ENCODE measurements at places on chromosomes 3 and 15.

DNA sequence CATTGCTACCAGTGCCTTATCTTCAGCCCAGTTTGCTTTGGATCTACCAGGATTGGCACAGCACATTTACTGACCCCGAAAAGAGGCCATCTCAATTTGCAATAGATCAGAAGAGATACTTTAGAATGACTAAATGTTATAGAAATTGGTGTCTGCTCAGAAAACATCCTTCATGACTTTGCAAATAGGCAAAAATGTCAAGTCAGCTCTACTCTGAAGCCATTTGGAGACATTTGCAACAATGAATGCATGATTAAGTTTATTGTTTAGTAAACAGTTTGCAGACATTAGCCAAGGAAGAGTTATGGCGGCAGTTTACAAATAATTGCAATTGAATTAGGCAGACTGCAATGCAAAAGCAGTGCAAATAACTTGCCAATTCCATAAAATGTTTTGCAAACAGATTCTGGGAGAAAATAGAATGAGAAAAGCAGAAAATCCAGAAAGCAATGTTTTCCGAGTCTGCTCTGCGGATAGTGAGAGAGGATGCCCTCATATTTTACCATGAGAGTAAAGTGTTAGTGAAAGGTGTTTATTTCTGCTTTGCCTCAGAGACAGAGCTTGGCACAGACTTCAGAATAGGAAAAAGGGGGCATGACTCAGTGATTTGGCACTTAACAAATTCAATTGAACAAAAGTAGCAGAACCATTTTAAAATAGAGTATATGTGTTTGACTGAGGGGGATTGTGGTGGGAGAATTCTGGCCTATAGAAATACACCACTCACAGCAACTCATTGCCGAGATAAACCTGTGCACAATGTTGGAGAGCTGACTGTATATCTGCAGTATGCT is 334.9 kb upstream of the NR2F2 start:
- DNase-seq, result no peak

DNA sequence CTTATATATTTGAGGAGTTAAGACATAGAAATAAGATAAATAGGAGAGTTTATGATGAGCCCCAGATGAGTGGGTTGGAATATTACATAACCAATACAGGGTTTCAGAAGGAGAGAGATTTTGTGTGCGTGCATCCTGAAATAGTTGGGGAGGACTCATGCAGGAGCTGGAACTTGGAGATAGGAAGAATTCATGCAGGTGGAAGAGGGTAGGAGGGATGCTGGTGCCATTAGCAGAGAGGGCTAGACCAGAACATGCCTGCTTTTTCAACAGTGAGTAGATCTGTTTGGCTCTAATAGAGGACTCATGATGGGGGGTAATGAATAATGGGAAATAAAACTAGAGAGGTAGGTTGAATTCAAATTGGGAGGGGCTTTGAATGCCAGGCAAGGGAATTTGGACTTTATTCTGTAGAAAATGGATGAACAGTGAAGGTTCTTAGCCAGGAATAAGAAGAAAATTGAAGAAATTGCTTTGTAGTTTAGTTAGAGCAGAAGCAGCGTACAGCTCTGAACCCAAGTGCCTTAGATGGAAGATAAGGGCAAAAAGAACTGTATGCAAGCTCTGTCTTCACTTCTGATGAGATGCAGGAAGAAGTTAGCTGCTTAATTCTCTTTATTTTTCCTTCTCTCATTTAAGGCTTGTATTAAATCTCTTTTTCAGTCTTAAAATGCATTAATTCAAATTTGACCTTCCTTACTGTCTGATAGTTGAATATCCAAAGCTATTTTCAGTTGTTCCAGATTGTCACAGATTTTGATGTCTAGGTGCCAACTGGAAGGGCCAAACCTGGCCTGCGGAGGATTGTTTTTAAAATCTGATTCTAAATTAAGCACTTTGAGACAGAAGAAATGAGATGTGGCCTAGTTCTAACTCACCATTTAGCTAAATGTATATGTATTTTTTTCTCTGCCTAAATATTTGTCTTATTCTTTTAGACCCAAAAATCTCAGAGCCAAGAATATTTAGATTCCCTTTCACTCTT is 86.3 kb downstream of the PPM1L start:
- no peak for DNase-seq

DNA sequence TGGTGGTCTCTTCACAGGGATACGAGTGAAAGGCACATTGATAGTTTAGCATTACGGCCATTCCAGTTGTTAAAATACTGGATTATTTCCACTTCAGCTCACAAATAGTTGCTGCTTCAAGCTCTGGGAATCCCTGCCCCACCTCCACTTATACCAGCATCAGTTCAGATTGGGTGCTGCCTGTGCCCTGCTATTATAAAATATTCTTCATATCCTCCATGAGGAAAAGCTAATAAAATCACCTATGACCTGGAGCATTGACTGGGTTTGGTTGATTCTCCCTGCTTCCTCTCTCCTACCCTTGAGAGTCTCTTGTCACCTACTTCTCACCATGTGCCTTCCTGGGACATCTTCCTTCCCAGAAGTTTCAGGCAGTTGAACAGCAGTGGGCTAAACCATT is 529.0 kb downstream of the MCTP2 start:
- no peak for DNase-seq

- no peak for DNase-seq
These were observed 108.1 kb downstream of the GADL1 start for GRCh38 chr3:30786365-30786764.

- DNase-seq, result peak; percentile 44
These were observed 674 bp downstream of the SERP1 start for GRCh38 chr3:150545419-150546225.

GRCh38 chr3:121951291-121951919 is 57.2 kb downstream of the SLC15A2 start:
- no peak for DNase-seq

DNA sequence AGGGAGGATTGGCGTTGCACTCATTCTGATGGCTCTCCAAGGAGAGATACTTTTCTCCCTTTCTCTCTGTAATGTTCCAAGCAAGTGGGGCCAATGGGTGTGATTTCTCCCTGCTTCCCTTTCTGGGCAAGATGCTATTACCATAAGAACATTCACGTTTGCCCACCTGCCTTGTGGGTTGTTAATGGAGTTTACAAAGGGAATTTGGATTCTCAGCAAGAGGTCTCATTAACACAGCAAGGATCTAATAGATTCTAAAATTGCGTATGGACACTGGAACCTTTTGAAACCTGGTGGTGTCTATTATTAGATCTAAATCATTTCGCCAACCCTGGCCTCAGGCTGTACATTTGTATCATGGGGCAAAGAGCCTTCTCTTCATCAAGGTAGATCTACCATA is 74.1 kb downstream of the SLCO3A1 start:
- no peak for DNase-seq

GRCh38 chr3:125440559-125440955 is 65.4 kb upstream of the ZNF148 start:
- DNase-seq, result no peak

- no peak for DNase-seq
These were observed 71.8 kb downstream of the TMEM44 start for GRCh38 chr3:194561306-194561974.

DNA sequence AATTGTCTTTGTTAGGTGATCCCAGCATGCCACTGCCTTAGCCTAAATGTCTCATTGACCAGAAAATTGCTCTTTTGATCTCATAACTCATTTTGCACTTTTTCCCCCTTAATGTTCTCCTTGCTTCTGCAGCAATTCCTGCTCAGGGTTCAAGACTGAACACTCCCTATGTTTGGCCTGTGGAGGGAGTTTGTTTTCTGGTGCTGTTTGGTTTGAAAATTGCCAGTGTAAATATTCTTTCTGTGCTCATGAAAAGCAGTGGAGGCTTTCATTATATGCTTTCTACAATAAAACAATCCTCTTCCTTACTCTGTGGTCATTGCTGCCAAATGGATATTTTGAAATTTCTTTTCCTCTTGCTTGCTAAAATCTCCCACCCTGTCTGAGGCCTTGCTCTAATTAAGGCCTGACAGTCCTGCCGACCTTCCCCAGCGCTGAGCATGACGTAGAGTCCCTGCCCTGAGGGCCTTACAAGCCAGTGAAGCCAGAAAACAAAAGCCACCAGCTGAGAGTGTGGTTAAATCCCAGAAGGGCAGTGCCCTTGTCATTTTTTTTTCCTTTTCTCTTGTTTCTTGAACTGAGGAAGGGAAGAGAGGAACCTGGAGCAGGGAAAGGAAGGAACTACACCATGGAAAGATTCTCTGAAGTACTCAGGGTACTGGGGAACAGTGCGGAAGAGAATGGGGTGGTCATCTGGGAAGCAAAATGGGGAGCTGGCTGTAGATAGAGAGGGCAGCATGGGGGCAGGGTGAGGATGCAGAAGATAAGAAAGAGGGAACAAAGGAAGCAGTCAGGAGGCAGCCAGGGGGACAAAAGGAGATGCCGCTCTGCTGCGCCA is 24.8 kb downstream of the ZBTB38 start:
- DNase-seq, result peak; percentile 95

DNA sequence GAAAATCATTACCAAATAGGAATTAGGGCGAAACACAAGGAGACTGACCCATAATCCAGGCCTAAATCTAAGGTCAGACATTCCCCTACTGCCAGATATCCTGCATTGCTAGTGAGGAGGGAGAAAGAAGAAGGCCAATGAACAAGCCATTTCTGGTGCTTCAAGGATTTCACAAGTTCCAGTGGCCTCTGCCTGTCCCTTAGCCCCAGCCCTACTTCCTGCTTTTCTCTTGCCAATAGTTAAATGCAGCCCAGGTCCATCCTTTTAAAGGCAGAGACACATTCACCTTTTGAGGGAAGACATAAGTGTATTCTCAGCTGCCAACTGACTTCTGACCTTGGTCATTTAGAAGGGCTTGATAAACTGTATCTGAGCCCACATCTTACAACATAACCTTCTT is 135.8 kb downstream of the ZNF621 start:
- no peak for DNase-seq

- no peak for DNase-seq
These were observed 99.8 kb upstream of the CHMP2B start for GRCh38 chr3:87127281-87127680.

DNA sequence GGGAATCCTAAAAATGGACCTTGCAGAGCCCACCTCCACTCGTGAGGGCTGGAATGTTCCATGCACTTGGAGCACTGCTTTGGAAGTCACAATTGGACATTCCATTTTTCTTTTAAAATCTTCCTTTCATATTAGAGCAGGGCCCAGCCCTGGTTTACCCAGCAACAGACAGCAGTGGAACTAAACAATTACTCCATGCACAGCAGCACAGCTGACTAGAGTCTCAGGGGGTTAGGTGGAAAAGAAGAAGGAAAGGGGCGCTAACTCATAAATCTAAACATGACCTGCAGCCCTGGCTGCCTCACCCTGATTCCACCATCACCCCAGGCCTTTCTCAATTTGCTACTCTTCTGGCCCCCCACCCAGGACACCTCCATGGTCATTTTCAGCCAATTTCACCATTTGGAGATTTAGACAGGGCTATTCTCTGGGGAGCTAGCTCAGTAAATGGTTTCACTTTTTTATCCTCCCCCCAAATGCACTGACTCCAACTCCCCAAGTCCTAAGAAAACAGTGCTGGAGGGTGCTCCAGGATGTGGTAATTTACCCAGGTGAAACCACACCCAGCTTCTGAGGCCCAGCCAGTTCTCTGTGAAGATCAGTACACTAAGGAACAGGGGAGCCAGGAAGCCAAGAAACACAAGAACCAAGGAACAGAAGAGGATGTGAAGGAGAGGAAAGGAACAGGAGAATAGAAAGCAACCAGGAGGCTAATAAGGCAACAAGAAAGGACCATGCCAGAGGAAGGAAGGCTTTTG is 1.6 kb upstream of the LRRC31 start:
- DNase-seq, result no peak

GRCh38 chr3:5245927-5246326 is 58.4 kb downstream of the EDEM1 start:
- DNase-seq, result no peak

GRCh38 chr3:125166599-125167136 is 45.9 kb downstream of the SLC12A8 start:
- no peak for DNase-seq

GRCh38 chr3:169241991-169242707 is 421.4 kb downstream of the MECOM start:
- DNase-seq, result peak; percentile 79

DNA sequence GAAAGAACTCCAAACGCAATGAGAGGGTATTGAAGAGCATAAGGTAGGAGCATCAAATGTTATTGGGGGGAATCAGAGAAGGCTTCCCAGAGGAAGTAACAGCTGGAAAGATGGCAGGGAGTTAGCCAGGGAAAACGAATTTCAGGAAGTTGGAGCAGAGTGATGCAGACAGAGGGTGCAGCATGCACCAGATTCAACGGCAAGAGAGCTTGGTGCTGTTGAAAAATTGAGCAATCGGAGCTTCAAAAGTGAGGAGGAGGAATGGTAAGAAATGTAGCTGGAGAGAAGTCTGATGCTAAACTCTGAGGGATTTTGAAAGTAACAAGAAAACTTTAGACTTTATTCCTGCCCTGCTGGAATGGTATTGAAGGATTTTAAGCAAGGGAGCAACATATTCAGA is 541.0 kb upstream of the LMCD1 start:
- no peak for DNase-seq

GRCh38 chr3:64214381-64215018 is 10.8 kb downstream of the PRICKLE2 start:
- no peak for DNase-seq

- DNase-seq, result no peak
These were observed 8.9 kb downstream of the LEKR1 start for GRCh38 chr3:156834962-156835535.

DNA sequence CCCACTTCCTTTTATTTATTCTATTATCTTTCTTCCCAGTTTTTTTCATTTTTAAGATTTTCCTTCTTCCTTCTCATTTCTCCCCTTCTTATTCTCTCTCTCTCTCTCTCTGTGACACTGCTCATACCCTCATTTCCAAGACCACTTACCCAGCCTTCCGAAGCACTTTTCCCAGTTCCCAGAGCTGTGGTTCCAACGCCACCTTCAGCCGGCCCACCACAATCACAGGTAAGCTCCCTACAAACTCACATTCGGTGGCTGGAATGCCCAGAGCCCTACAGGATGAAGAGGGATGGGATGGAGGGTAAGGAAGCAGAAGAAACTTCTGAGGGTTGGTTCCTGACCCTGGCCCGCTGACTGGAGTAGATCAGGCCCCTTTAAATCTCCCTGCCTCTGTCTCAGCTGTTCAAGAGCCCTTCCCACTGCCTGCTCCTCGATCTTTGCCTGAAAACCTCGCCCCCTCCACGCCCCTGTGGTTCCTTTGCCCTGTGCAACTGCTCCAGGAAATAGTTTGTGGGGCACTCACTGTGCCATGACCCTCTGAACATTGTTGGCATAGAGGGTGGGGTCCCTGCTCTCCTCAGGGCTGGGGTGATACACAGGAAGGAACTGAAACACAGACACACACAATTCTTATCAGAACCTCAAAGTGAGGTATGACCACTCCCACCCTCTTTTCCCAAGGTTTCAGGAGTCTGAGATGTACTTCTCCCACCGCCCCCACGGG is 4.8 kb downstream of the LPCAT4 start:
- DNase-seq, result no peak

DNA sequence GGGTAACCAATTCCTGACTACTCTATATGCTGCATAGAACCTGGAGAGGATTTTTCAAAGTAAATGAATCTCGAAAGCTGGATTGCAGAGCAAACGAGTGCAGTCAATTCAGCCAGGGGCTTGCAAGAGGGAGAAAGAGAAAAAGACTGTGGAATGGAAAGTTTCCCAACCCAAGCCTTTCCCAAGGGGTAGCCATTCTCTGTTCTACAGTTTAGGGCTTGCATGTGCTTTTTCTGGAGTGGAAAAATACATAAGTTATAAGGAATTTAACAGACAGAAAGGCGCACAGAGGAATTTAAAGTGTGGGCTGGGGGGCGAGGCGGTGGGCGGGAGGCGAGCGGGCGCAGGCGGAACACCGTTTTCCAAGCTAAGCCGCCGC is 511 bp upstream of the RARB start:
- no peak for DNase-seq

GRCh38 chr3:8759038-8759707 is 10.2 kb downstream of the OXTR start:
- no peak for DNase-seq

GRCh38 chr3:136311968-136312367 is 61.8 kb downstream of the PCCB start:
- DNase-seq, result no peak

Measured in ELF-1 (cell line).